ENCODE measurements at places on chromosomes 2 and 18.

DNA sequence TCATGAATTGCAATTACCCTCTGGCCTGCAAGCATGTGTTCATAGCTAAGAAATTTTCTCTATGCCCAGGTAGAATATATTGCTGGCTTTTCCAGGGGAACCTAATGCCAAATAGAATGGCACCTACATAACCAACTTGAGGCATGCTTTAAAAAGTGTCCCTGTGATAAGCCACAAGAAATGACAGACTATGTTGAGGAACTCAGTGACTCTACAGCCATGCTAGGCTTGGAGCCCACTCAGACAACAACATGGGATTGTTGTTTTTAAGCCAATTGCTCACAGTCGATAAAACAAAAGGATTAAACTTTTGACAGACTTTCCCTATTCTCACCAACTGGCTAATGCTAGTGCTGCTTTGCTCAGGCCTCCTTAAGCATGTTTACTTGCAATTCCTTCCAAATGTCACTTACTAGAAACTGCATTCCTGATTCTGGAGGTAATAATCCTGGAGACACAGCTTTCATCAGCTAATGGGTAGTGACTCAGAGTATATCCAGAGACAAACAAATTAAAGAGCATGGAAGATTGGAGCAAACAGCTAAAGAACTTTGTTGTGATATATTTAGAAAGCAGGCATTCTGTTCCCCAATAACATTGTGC, 249.0 kb downstream of the SLC8A1 start:
- DNase-seq, result no peak

GRCh38 chr2:13201924-13202323, 485.2 kb downstream of the TRIB2 start:
- no peak for DNase-seq

DNA sequence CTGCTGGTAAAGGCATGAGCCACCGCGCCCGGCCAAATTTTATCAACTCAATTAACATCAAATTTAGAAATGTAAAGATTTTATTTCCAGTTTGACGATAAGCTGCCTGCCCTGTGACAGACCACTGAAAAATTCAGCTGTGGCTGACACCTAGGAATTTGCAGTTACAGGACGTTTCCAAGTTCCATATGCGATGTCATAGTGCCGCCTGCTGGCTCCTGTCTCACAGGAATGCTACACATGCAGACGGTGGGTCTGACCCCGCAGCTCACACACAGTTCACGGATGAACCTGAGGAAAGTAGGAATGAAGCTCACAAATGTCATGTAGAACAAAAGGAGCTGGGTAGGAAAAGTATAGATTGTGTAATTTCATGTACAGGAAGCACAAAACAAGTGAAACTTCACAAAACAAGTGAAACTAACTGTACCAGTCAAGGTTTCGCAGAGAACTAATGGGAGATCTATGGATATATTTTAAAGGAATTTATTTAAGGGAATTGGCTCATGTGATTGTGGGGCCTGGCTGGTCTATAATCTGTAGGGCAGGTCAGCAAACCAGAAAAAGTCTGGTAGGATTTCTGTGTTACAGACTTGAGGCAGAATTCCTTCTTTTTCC, 13.2 kb upstream of the SEH1L start:
- peak; percentile 83 for DNase-seq

- DNase-seq, result no peak
Observed at GRCh38 chr18:10771053-10771709, 245.4 kb downstream of the NAPG start.

- DNase-seq, result no peak
Observed at GRCh38 chr18:39600894-39601293, 2035.3 kb upstream of the CELF4 start.

GRCh38 chr2:106115250-106115649, 78.9 kb downstream of the UXS1 start:
- DNase-seq, result no peak

GRCh38 chr18:25284861-25285550, 67.0 kb downstream of the ZNF521 start:
- DNase-seq, result no peak

- no peak for DNase-seq
Observed at GRCh38 chr18:76391038-76391437, 104.0 kb downstream of the ZNF516 start.

- no peak for DNase-seq
Observed at GRCh38 chr18:59672235-59672711, 24.9 kb downstream of the CCBE1 start.

- DNase-seq, result no peak
Observed at GRCh38 chr2:219405958-219406860, 12.0 kb upstream of the DES start.

- DNase-seq, result no peak
Observed at GRCh38 chr2:119760237-119760955, 674 bp downstream of the PTPN4 start.

DNA sequence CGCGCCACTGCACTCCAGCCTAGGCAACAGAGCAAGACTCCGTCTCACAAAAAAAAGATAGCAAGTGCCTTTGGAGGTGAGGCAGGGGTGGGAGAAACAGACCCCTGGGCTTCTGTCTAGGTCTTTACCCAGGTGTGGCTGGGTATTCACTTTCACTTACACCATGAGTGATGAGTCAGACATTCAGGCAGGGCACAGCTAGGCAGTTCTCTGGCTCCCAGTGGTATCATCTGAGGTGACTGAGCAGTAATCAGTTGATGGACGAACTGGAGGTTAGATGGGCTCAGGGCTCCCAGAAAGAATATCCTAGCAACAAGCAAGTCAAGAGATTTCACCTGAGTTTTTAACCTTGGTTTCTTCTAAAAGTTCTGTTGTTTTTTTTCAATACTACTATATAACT, 107.0 kb upstream of the RAB6C start:
- no peak for DNase-seq

- no peak for DNase-seq
Observed at GRCh38 chr2:63003351-63003750, 47.3 kb upstream of the OTX1 start.

DNA sequence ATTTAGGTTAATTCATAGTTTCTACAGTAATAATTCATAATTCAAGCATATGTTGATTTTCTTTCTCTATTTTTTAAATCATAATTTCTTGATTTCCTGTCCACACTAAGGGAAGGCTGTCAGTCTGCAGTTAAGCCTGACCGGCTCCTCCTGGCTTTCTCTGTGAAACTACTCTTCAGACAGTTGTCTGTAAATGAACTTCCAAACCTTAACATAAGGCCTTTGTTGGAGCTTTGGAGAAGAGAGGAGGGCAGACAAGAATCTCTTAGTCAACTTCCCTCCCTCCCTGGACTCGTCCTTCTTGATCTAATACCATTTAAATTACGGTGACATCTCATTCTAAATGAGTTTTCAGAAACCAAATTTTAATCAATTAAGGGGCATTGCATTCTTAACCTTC, 404.1 kb upstream of the ST6GAL2 start:
- no peak for DNase-seq

DNA sequence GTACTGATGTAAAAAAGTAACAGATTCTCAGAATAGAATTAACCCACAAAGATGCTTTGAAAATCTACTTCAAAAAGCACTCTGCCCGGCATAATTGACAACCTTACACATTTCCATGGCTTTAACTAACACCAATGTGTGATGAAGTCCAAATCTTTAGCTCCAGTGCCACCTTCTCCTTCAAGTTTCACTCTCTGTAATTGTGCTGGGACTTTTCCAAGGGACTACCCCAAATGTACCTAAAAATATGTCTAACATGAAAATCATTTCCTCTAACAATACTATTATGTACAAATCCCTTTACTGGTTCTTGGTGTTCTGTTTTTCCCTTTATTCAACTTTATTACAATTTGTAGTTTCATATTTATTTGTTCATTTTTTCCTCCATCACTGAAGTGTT, 20.6 kb upstream of the UBE2E3 start:
- no peak for DNase-seq

GRCh38 chr18:21955757-21956652, 213.4 kb upstream of the GATA6 start:
- peak; percentile 81 for DNase-seq

DNA sequence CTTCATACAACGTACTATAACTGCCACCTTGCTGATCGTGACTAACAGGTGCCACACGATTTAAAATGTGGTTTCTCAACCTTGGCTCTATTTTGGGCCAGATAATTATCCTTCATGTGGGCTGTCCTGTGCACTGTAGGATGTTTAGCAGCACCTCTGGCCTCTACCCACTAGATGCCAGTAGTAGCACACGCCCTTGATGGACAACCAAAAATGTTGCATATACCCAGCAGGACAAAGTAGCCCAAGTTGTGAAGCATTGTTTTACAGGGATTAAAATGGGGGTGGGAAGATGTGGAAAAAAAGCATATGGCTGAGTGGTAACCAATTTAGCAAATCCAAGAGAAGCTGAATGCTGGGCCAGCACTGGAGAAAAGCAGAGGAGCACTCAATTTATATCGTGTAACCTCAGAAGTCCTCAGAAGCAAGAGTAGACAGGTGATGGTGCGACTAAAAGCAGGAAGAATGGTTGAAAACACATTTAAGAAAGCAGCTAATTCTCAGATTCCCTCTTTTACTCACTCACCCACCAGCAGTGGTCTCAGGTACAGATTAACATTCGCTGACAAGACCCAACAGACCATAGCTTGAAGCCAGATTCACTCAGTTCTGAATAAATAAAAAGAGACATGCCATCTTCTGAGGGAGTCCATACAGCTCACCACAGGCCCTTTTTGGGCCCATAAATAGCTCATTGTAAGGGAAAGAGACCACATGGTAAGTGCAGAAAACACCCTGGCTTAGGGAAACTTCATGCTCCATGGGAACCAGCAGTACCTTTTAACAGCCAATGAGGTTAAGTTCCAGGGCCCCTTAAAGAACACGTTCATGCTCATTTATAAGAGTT, 50.6 kb downstream of the RAPH1 start:
- DNase-seq, result no peak

GRCh38 chr18:79754022-79754761, 43.5 kb upstream of the KCNG2 start:
- DNase-seq, result no peak

- DNase-seq, result peak; percentile 56
Observed at GRCh38 chr18:32271672-32272208, 81.9 kb downstream of the MEP1B start.

DNA sequence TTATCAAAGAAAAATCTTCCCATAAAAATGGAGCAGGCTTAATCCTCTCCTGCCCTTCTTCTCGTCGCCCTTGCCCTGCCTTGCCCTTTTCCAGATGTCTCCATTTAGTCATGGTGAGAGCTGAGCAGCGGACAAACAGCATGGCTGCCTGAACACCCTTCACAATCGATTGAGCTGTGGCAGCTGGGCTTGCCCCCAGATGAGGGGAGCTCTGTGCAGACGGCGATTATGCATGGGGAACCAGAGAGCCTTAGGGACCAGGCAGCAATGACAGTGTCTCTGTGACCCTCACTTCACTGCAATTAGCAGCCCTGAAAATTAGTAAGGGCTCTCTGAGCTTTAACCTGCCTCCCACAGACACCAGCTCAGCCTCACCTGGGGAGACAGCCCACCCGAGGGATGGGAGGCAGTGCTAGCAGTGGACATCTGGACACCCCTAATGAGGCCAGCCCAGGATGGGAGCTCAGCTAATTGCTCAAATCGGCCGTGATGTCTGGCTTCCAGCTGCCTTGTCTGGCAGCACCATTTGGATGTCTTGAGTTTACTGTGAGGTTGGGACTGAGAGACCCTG, 365.7 kb downstream of the TNS1 start:
- no peak for DNase-seq

GRCh38 chr2:239642406-239643004, 241.7 kb upstream of the HDAC4 start:
- DNase-seq, result no peak

- no peak for DNase-seq
Observed at GRCh38 chr2:238027058-238027457, 33.7 kb upstream of the SCLY start.

DNA sequence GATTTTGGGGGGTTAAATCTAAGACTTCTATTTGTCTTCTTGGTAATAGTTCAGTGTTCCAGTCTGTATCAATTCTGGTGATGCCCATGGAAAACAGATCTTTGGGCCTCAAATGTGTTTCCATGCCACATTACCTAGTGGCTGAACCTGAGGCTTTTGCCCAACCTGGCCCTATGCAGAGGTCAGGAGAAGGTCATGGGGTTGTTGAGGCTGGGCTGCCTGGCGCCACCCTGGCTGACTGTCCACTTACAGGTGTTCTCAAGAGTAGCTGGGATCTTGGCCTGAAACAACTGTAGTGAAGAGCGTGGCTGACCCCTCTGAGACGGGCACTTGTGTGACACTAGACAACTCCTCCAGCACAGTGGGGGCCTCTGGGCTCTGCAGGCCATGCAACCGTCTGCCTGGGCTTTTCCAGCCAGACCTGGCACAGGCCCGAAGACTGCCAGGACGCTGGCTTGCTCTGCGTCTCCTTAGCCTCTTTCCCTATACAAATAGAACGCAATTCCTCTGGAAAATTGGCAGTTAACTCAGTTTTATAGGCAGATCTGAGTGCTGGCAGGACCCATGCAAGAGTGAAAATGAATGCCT, 127.8 kb downstream of the TRIM43 start:
- no peak for DNase-seq

- DNase-seq, result no peak
Observed at GRCh38 chr2:9990736-9991135, 39.2 kb downstream of the GRHL1 start.

DNA sequence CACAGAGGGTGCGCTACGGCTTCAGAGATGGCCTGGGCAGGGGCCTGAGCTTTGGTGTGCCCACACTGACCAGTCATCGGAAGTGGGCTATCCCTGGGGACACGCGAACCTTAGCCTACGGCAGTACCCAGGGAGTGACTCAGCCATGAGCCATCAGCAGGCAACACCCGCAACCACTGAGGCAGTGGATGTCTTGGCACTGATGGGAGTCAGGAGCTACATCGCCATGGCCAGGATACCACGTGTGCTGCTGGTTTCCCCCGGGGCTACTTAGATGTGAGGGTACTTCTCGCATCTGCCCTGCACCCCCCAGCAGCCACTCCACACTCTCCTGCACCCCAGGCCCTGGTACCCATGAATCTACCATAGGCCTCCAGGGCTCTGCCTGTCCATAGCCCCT, 12.8 kb upstream of the HPCAL1 start:
- DNase-seq, result no peak

DNA sequence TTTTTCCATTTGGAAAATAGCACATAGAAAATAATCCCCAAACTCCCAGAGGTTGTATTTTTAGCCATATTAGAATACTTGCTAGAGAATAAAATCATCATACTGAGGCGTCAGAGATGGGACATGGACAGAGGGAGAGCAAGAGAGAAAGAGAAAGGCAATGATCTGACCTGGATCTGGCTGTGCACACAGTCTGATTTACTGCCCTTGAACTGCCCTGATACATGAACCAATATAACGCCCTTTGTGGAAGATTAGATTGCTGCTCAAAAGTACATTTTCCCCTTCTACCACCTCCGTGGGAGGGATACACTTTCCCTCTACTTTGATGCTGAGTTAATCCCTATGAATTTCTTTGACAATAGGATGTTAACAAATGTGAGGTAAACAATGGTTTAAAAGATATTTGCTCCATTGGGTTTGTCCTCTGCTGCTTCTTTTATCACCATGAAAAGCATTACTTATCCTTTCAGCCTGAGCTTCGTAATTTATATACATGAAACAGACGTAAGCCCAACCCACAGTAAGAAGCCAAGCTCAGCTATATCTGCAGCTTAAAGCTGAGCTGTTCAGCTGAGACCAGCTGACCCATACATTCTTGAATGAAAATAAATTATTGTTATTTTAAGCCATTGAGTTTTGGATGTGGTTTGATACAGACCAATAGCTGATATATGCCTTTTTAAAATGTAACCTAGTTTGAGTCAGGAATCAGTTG, 1664.6 kb upstream of the CELF4 start:
- no peak for DNase-seq

- no peak for DNase-seq
Observed at GRCh38 chr2:181847702-181848101, 43.8 kb upstream of the ITPRID2 start.

- peak; percentile 28 for DNase-seq
Observed at GRCh38 chr2:10447300-10447894, 730 bp downstream of the ODC1 start.
